Left ventricle myocardium superior (tissue), 1 donor: ENCODE measurements at places on chromosomes 2 and 18. TPM values are rescaled to one million over a fixed set of nuclear protein-coding genes. Genes with fewer than 3 reads are reported as not detected.

The ST3GAL5 gene
- total RNA-seq, result 7.7 TPM

The NYAP2 gene
- total RNA-seq, result not detected

DNA sequence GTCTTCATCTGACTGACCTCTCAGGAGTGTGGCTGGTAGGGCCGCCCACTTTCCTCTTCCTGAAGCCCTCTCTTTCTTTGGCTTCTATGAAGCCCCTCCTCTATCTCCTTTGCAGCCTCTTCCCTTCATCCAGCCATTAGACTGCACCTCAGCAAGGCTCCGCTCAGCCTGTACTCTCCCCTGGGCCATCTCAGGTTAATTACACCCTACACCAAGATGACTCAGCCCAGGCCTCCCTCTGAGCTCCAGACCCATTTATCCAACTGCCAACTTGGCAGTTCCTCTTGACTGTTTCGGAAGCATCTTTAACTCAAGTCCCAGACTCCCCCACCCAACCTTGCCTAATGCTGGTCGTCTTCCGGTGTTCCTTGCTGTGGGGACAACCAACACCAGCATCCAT is 5.8 kb upstream of the WNT6 start:
- no peak for DNase-seq

DNA sequence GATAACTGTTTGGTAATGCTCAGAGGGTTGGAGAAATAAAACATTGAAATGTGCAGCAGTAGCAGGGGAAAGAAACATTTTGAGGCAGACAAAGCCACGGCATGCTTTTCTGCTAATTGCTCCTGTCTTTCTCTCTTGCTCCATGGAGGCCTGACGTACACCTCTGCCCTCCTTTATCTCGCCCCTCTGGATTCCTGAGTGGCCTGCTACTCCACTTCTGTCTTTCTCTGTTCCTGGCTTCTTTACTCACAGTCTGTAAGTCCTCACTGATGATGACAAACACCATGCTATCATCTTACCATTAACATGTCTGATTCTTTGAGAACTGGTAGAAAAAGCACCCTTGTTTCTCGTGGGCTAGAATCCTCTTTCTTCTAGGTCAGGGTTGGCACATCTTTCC is 392.9 kb downstream of the MEIS1 start:
- no peak for DNase-seq

DNA sequence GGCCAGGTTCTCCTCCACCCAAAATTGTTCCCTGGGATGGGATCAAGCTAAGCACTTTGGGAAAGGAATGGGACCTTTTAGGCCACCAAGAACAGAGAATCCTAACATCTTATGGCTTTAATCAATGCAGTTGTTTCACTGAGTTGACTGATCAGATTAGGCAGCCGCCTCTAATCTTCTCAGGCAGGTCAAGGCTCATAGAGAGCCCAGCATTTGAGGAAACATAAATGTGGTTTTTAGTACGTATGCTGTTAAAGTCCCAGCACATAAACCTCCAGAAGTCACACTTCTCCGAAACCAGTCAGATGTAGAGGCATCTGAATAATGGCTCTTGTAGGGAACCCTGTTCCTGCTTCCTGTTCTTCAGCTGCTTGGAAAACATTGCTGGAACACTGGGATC is 99.5 kb upstream of the RMDN2 start:
- DNase-seq, result no peak

- DNase-seq, result no peak
Observed at GRCh38 chr18:35041815-35042387, 688 bp downstream of the MAPRE2 start.
